ENCODE measurements at places on chromosomes 16 and 17. TPM values are rescaled to one million over a fixed set of nuclear protein-coding genes. Genes with fewer than 3 reads are reported as not detected.

The CTNS gene
- total RNA-seq: 5.9 TPM

The SLC5A10 gene
- total RNA-seq: not detected

The G6PC1 gene
- total RNA-seq: not detected

The CRYM gene
- total RNA-seq: 0.14 TPM

The C17orf78 gene
- total RNA-seq: not detected

The GPRC5C gene
- total RNA-seq: 61.7 TPM

The ZNF213 gene
- 2.4 TPM for total RNA-seq

The TVP23A gene
- not detected for total RNA-seq

The DDX42 gene
- 44.6 TPM for total RNA-seq

The CLDN7 gene
- total RNA-seq: 200 TPM

The FASN gene
- 94.7 TPM for total RNA-seq

The TOX3 gene
- total RNA-seq: 5.5 TPM

The NPIPB5 gene
- total RNA-seq: 19.9 TPM

The RPL23 gene
- 1,471 TPM for total RNA-seq

The METTL23 gene
- 34.7 TPM for total RNA-seq

The PIRT gene
- total RNA-seq: not detected

The CCL15 gene
- total RNA-seq: not detected

The CLEC10A gene
- total RNA-seq: not detected

The MRC2 gene
- 50.4 TPM for total RNA-seq

The RUNDC3A gene
- 0.07 TPM for total RNA-seq

The EVI2B gene
- not detected for total RNA-seq

The FAHD1 gene
- total RNA-seq: 47.7 TPM

The OTOP3 gene
- not detected for total RNA-seq

The SEZ6L2 gene
- 12.8 TPM for total RNA-seq

The PPL gene
- total RNA-seq: 9.1 TPM

The MT1H gene
- total RNA-seq: 15.4 TPM

The ITGB3 gene
- total RNA-seq: 65.9 TPM

The TBC1D3H gene
- total RNA-seq: not detected

The OR3A3 gene
- not detected for total RNA-seq

The MGAT5B gene
- total RNA-seq: 7.5 TPM
